Calu3 (cell line): ENCODE measurements at places on chromosomes 12 and 14.

- H3K4me1 ChIP-seq: peaks cover 6% of the 10 kb centered on the region
- H3K4me3 ChIP-seq: no peak overlapping the region
- H3K27ac ChIP-seq: no peak overlapping the region
Observed at GRCh38 chr14:38070061-38070588, 137.6 kb upstream of the SSTR1 start.

DNA sequence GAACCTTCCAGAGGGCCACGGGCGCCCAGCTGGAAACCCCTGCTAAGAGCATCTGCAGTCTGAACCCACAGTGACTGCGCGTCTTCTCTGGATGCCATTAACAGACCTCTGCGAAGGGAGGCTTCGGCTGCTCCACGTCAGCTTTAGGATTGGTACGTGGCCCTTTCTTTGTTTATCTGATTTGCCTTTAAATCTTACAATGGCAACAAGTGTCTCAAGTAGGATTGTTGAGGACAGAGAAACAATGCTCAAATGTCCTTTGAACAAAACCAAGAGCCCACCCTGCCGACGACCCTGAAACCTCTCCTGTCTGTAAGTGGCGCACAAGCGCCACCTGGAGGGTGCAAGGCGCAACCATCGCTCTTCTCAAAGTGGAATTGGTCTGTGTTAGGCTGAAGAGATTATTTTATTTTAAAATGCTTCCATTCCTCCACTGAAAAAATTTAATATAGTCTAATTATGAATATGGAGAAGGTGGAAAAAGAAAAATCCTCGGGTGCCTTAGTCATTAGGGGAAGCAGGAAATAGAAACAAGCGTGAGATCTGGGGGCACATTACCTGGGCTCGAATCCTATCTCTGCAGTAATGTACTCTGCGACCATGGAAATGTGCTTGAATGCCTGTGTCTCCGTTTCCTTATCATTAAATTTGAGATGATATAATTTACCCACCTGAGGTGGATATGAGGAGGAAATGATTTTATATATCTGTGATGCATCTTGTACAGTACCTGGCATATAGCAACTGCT, 82.6 kb upstream of the PTPRB start:
- DNase-seq: peak; percentile 41
- H3K4me3 ChIP-seq: no peak overlapping the region
- no peaks in the 10 kb centered on the region for H3K4me1 ChIP-seq
- no peak overlapping the region for H3K27ac ChIP-seq
- H3K36me3 ChIP-seq: peaks cover 6% of the 10 kb centered on the region
- H3K27me3 ChIP-seq: no peaks in the 10 kb centered on the region

GRCh38 chr14:51206462-51206861, 33.6 kb upstream of the TMX1 start:
- no peak overlapping the region for H3K4me3 ChIP-seq
- H3K36me3 ChIP-seq: no peaks in the 10 kb centered on the region
- H3K4me1 ChIP-seq: no peaks in the 10 kb centered on the region
- DNase-seq: no peak

GRCh38 chr12:20508962-20509361, 140.6 kb downstream of the PDE3A start:
- DNase-seq: no peak
- no peaks in the 10 kb centered on the region for H3K36me3 ChIP-seq
- no peak overlapping the region for H3K27ac ChIP-seq
- H3K4me1 ChIP-seq: no peaks in the 10 kb centered on the region
- H3K27me3 ChIP-seq: no peaks in the 10 kb centered on the region

- H3K4me3 ChIP-seq: no peak overlapping the region
- H3K36me3 ChIP-seq: no peaks in the 10 kb centered on the region
- no peaks in the 10 kb centered on the region for H3K4me1 ChIP-seq
- H3K27me3 ChIP-seq: peaks cover 23% of the 10 kb centered on the region
- no peak overlapping the region for H3K27ac ChIP-seq
Observed at GRCh38 chr12:105539735-105540134, 209.2 kb downstream of the C12orf75 start.

- no peak overlapping the region for H3K27ac ChIP-seq
- no peaks in the 10 kb centered on the region for H3K36me3 ChIP-seq
- no peak for DNase-seq
- H3K4me3 ChIP-seq: no peak overlapping the region
- H3K27me3 ChIP-seq: no peaks in the 10 kb centered on the region
- no peaks in the 10 kb centered on the region for H3K4me1 ChIP-seq
Observed at GRCh38 chr14:82414853-82415539, 881.3 kb upstream of the SEL1L start.

DNA sequence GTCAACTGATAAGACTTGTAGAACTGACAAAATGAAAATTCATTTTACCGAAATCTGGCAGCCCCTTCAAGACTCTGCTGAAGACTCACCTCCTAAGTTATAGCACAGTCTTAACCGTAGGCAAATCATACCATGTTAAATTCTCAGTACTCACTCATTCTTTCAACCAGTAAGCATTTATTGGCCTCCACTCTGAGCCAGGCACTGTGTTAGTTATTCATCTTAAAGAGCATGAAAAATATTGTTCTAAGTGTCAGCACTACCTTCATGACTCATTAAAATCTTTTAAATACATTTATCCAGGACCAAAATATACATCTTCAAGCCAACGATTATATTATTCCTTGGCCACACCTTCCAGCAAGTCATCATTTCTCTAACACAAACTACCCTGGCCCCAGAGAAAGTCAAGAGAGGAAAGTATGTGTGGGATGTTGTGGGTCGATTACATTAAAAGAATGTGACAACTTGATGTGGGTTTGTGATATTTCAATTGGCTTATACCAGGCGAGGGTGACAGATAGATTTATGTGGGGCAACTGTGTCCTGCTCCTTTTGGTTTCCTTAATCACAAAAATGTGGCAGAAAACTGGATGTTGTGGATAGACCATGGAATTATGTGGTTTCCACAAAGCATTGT, 55.0 kb downstream of the TMEM30B start:
- peaks cover 16% of the 10 kb centered on the region for H3K4me1 ChIP-seq
- no peaks in the 10 kb centered on the region for H3K36me3 ChIP-seq
- H3K4me3 ChIP-seq: no peak overlapping the region
- DNase-seq: no peak
- no peaks in the 10 kb centered on the region for H3K27me3 ChIP-seq

GRCh38 chr12:68913682-68914081, 19.3 kb downstream of the CPM start:
- no peaks in the 10 kb centered on the region for H3K27me3 ChIP-seq
- no peak overlapping the region for H3K27ac ChIP-seq
- no peaks in the 10 kb centered on the region for H3K36me3 ChIP-seq
- no peak for DNase-seq

GRCh38 chr12:113136990-113137511, 1.5 kb upstream of the RASAL1 start:
- H3K4me3 ChIP-seq: peak overlapping the region; percentile 97
- H3K4me1 ChIP-seq: peaks cover 45% of the 10 kb centered on the region
- H3K27me3 ChIP-seq: no peaks in the 10 kb centered on the region
- peak; percentile 92 for DNase-seq
- peaks cover 47% of the 10 kb centered on the region for H3K36me3 ChIP-seq

DNA sequence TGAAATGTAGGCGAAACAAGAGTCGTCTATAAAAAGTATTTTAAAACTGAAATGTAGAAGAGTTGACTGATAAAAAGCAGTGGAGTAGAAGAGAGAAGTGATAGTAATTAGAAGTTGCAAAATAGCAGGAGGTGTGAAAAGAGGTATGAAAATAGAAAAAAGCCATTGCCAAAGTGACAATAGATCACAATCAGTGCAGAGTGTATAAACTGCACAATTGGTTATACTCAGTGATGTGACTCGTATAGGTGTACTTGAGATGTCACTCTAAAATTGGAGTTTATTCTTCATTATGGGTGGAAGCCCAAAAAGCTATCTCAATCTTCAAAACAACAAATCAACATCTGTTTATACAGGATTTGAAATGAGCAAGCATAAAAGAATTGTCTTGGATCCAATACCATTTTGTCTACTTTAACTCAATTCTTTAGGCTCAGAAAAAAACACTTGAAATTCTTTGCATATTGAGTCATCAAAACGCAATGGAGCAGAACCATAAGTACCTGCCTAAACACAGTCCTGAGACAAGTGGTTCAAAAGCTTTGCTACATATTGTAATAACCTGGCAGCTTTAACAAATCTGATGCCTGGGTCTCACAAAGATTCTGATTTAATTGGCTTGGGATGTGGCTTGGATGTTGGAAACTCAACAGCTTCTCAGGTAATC, 8.8 kb downstream of the IKBIP start:
- no peaks in the 10 kb centered on the region for H3K36me3 ChIP-seq
- no peak for DNase-seq
- H3K4me3 ChIP-seq: no peak overlapping the region
- H3K27ac ChIP-seq: no peak overlapping the region
- H3K27me3 ChIP-seq: no peaks in the 10 kb centered on the region

GRCh38 chr14:21070083-21070609, at the start of gene ARHGEF40:
Gene ARHGEF40 (plus strand): TSS chr14:21070304. CDS start chr14:21070397, 93 bp downstream.
- H3K4me1 ChIP-seq: peaks cover 8% of the 10 kb centered on the region
- peaks cover 26% of the 10 kb centered on the region for H3K36me3 ChIP-seq
- peak within 1 kb of the TSS; percentile 97 for H3K4me3 ChIP-seq
- H3K27ac ChIP-seq: no peak within 1 kb of the TSS
- H3K27me3 ChIP-seq: peaks cover 47% of the 10 kb centered on the region
- DNase-seq: peak; percentile 65

DNA sequence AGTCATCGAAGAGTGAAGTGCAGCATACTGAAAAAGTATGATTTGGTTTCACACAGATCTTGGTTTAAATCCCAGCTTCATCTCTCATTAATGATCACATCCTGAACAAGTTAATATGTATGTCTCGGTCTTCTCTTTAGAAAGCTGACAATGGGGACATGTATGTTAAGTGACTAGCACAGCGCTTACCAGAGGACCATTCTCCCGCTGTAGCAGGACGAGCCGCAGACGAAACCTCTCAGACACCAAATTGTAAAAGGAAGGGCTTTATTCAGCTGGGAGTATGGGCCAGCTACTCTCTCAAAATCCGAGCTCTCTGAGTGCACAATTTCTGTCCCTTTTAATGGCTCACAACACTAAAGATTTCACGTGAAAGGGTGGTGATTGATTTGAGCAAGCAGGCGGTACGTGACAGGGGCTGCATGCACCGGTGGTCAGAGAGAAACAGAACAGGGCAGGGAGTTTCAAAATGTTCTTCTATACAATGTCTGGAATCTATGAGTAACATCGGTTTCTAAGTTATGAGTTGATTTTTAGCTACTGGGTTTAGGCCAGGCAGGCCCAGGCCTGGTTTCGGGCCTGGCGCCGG, 682.4 kb downstream of the DIO2 start:
- H3K4me1 ChIP-seq: no peaks in the 10 kb centered on the region
- no peak overlapping the region for H3K27ac ChIP-seq
- no peaks in the 10 kb centered on the region for H3K36me3 ChIP-seq
- no peak for DNase-seq
- no peak overlapping the region for H3K4me3 ChIP-seq
- H3K27me3 ChIP-seq: no peaks in the 10 kb centered on the region

DNA sequence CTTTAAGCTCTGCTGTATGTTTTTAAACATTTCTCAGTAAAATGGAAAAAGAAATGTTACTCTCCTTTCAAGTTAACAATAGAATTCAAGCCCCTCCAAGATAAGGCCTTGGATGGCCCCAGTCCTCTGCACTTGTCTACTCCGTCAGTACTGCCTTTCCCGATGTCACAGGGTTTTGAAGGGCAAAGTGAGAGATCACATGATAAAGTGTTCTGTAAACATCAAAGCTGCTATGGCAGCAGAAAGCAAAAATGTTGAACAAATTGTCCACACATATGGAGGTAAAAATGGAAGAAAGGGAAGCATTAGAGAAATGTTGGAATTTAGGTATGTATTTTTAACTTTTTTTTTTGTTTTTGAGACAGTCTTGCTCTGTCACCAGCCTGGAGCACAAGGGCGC, 33.5 kb upstream of the CDK2AP1 start:
- DNase-seq: no peak
- H3K27me3 ChIP-seq: no peaks in the 10 kb centered on the region
- no peak overlapping the region for H3K27ac ChIP-seq
- H3K4me3 ChIP-seq: no peak overlapping the region
- peaks cover 84% of the 10 kb centered on the region for H3K36me3 ChIP-seq
- H3K4me1 ChIP-seq: no peaks in the 10 kb centered on the region

DNA sequence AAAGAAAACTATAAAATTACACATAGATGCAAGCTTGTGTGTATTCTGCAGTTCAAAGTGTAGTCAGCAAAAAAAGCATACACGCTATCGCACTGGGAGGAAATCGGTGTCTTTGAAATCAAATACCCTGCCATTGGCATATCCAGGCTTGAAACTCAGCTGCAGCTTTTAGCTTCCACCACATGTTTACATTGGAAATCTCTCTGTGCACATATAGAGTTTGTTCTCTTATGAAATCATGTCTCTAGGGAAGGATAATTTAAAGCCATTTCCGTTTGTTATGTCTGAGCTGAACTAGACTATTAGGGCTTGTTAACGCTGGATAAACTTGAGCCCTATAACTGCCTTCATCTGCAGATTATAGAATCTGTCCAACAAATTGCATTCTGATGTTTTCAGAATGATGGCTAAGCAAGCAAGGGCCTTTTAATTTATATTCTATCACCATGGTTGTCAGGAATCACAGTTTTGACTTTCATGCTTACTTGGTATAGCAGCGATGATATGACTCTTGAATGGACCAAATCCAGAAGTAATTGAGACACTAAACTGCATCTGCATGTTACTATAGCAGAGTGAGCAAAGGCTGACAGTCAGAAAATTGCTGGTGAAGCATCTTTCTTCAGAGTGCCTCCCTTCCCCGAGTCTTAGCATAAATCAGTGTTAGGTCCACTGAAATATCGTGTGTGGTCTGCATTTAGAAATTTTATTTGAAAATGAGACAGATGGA, 442.8 kb downstream of the ZFP36L1 start:
- H3K4me3 ChIP-seq: no peak overlapping the region
- no peaks in the 10 kb centered on the region for H3K27me3 ChIP-seq
- H3K36me3 ChIP-seq: no peaks in the 10 kb centered on the region
- no peak overlapping the region for H3K27ac ChIP-seq

DNA sequence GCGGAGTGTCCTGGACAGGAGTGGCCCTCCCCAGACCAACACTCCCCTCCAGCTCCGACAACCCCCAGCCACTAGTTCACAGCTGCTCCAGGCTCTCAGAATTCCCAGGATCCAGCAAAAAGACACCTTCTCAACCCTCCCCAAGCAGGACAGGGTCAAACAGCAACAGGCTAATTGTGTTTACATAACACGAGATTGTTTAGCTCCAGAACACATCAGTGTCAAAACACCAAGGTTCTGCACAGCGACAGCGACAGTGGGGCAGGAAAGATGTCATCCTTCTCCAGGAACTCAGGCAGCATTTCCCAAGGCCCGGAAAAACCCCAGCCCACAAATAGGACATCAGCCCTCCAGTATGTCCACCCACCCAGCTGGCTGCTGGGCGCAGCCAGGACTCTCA, 16.5 kb downstream of the ITPK1 start:
- H3K4me3 ChIP-seq: no peak overlapping the region
- H3K27ac ChIP-seq: no peak overlapping the region
- peaks cover 8% of the 10 kb centered on the region for H3K4me1 ChIP-seq
- DNase-seq: no peak
- H3K36me3 ChIP-seq: no peaks in the 10 kb centered on the region

GRCh38 chr14:66056926-66057552, 429.1 kb upstream of the CCDC196 start:
- no peak for DNase-seq
- H3K4me1 ChIP-seq: no peaks in the 10 kb centered on the region

DNA sequence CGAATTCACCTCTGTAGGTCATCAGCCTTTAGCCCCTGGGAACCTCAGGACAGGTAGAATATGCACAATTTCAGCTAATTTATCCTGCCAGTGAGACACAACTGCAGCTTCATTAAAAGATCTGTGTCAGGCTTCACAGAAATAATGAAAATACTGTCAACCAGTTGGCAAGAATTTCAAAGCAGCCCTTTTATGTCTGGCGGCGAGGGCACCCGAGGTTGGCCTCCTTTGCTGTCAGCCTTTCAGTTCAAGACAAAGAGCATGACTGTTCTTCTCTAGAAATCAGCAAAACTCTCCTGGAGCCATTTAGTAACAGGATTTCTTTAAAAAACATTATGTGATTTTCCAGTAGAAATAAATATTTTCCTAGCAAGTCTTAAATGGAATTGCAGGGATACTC, 75.9 kb downstream of the BBS10 start:
- no peak overlapping the region for H3K4me3 ChIP-seq
- H3K4me1 ChIP-seq: no peaks in the 10 kb centered on the region
- no peak for DNase-seq
